Metanephros (tissue), 2 donors: ENCODE measurements at places on chromosomes 13 and 19. TPM values are rescaled to one million over a fixed set of nuclear protein-coding genes. Genes with fewer than 3 reads are reported as not detected.

KCNJ14 gene
- 1.2 TPM for total RNA-seq

KLK14 gene
- total RNA-seq = 0.18 TPM

LACC1 gene
- 2.3 TPM for total RNA-seq

FOSB gene
- 3.7 TPM for total RNA-seq

PSG7 gene
- total RNA-seq = not detected

DKKL1 gene
- 1.5 TPM for total RNA-seq

PLVAP gene
- total RNA-seq = 157 TPM

LRRC25 gene
- 5.4 TPM for total RNA-seq

EXOC3L2 gene
- total RNA-seq = 27.9 TPM

GJB2 gene
- 2.3 TPM for total RNA-seq

PSG3 gene
- total RNA-seq = not detected

DOCK6 gene
- 69.7 TPM for total RNA-seq

TTC9B gene
- not detected for total RNA-seq

MAST3 gene
- total RNA-seq = 10.4 TPM

UBE2L5 gene
- total RNA-seq = not detected

ZNF285 gene
- 6.4 TPM for total RNA-seq

CEBPA gene
- total RNA-seq = 12.0 TPM

FGF9 gene
- total RNA-seq = 9.3 TPM

KCNC3 gene
- total RNA-seq = 7.8 TPM

FLT3 gene
- 0.64 TPM for total RNA-seq
